T-helper 1 cell treated with Interleukin-12 subunit alpha and Interleukin-12 subunit beta and Interleukin-4 antibody, amounts not matched to agents 30 ng/mL and 1 ng/mL, for 36 hours (primary cell): ENCODE measurements at places on chromosomes 1 and 21. TPM values are rescaled to one million over a fixed set of nuclear protein-coding genes. Genes with fewer than 3 reads are reported as not detected.

Gene COL8A2
- total RNA-seq = not detected in 2 replicates

Gene KRTAP11-1
- not detected in 2 replicates for total RNA-seq

Gene RNU1-1
- 2,156 and 2,251 TPM in 2 replicates for total RNA-seq

Gene NBPF6
- total RNA-seq = 0.39 and 0.46 TPM in 2 replicates

Gene CFAP45
- total RNA-seq = 0.68 and 0.76 TPM in 2 replicates

Gene SH2D1B
- not detected in 2 replicates for total RNA-seq

Gene SLC30A2
- total RNA-seq = not detected in 2 replicates

Gene ARHGEF10L
- total RNA-seq = not detected in 2 replicates

Gene ATF3
- 13.8 and 17.8 TPM in 2 replicates for total RNA-seq

Gene NBPF10
- total RNA-seq = 5.8 and 6.3 TPM in 2 replicates

Gene TEX38
- total RNA-seq = 0.34 TPM in 1 of 2 replicates, not detected in the other

Gene NIPAL3
- total RNA-seq = 39.4 and 44.9 TPM in 2 replicates

Gene CELA2A
- total RNA-seq = not detected in 2 replicates

Gene LRRC8D
- total RNA-seq = 34.4 and 36.2 TPM in 2 replicates

Gene LHX4
- not detected in 2 replicates for total RNA-seq

Gene KRTCAP2
- 224 and 225 TPM in 2 replicates for total RNA-seq

Gene CYP4A11
- not detected in 2 replicates for total RNA-seq

Gene PEAR1
- 0.12 and 0.29 TPM in 2 replicates for total RNA-seq

Gene S100A3
- total RNA-seq = 0.24 TPM in 1 of 2 replicates, not detected in the other

Gene ZNF436
- total RNA-seq = 5.8 and 6.0 TPM in 2 replicates

Gene BTBD8
- total RNA-seq = 0.93 and 1.4 TPM in 2 replicates

Gene PSRC1
- 13.3 and 13.9 TPM in 2 replicates for total RNA-seq
